ENCODE measurements at places on chromosomes 2 and 18.

DNA sequence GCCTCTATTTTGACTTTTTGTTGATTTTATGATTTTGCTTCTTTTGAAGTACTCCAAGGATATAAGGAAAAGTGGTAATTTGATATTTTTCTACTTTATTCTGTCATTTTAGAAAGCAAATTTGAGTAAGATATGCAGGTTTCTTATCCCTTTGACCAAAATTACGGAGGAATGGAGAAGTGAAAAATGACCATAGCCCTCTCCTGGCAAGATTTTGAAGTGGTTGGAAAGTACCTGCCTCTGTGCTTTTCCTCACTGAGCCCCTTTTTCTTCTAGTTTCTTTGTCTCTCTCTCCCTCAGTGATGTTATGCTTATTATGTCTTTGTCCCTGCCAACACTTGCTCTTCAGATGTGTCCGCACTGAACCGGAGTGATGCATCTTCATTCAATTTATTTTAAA is 898.1 kb downstream of the EPHA4 start:
- no peak overlapping the region for H3K27ac ChIP-seq
- H3K4me3 ChIP-seq, result no peak overlapping the region
- no peaks in the 10 kb centered on the region for H3K4me1 ChIP-seq

DNA sequence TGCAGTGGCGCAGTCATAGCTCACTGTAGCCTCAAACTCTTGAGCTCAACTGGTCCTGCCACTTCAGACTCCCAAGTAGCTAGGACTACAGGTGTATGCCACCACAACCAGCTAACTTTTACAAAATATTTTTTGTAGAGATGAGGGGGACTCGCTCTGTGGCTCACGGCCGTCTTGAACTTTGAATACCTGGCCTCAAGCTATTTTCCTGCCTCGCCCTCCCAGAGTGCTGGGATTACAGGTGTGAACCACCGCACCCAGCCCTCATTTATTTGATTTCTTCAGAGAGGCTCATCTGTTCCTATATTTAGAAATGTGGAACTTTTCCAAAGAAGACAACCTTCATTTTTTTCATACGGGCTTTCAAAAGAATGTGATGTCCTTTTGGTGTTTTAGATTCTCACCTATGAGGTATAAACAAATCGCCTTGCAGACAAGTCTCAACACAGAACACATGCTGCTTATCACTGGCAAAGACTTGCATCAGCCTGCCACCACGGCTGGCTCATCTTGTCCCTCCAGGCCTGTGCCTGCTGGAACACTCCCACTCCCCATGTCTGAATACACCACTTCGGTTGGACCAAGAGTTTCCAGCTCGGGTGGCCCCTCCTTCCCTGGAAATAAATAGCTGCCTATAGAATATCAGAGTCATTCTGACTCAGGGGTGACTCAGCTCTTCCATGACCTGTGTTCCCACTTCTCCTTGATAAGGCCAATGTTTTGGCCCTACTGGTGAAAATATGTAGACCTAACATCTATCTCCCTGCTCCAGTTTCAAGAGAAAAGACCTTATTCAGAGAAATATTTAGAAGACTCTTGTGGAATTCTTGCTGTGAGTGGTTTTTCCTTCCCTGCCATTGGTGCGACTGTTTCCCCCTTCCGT is 202.6 kb downstream of the TGIF1 start:
- H3K36me3 ChIP-seq, result no peaks in the 10 kb centered on the region
- no peak overlapping the region for H3K4me3 ChIP-seq
- no peaks in the 10 kb centered on the region for H3K27me3 ChIP-seq
- H3K4me1 ChIP-seq, result no peaks in the 10 kb centered on the region
- no peak overlapping the region for H3K27ac ChIP-seq

DNA sequence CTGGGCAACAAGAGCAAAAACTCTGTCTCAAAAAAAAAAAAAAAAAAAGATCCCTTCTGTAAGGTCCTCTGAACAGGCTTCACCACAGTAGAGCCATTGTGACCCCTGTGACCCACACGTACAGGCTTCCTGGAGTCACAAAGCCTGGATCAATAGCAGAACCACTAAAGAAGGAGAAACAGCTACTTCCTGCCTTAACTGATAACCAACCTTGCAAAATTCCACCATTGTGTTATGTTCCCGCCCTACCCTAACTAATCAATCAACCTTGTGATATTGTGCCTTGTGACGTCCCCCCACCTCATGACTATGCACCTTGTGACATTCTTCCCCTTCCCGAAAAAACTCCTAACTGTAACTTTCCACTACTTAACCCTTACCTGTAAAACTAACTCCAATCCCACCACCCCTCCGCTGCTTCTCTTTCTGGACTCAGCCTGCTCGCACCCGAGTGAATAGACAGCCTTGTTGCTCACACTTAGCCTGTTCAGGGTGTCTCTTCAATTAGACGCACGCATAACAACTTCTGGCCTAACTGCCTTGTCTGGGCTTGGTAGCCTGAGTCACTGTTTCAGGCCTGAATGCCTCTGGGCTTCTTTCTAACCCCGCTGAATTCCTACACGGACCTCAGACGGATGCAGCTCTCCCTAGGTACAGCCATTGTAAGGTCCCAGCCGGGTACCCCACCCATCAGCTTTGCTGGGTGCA is 13.9 kb downstream of the SCYGR8 start:
- no peak overlapping the region for H3K4me3 ChIP-seq
- no peaks in the 10 kb centered on the region for H3K36me3 ChIP-seq
- no peaks in the 10 kb centered on the region for H3K27me3 ChIP-seq
- no peak for DNase-seq

DNA sequence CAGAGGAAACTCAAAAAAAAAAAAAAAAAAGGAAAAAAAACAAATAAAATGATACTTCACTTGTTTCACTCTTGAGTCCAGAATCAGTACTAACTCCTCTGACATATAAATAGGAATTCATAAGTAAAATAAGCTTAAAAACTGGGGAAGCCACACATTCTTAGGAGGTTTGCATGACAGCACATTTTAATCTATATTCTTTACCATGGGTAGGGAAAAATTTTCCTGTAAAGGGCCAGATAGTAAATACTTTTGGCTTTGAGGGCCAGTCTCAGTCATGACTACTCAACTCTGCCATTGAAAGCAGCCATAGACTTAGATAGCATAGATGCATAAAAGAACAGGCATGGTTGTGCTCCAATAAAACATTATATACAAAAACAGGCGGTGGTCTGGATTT is 145.2 kb downstream of the BCL11A start:
- H3K27me3 ChIP-seq, result no peaks in the 10 kb centered on the region
- H3K4me3 ChIP-seq, result no peak overlapping the region
- no peaks in the 10 kb centered on the region for H3K4me1 ChIP-seq

DNA sequence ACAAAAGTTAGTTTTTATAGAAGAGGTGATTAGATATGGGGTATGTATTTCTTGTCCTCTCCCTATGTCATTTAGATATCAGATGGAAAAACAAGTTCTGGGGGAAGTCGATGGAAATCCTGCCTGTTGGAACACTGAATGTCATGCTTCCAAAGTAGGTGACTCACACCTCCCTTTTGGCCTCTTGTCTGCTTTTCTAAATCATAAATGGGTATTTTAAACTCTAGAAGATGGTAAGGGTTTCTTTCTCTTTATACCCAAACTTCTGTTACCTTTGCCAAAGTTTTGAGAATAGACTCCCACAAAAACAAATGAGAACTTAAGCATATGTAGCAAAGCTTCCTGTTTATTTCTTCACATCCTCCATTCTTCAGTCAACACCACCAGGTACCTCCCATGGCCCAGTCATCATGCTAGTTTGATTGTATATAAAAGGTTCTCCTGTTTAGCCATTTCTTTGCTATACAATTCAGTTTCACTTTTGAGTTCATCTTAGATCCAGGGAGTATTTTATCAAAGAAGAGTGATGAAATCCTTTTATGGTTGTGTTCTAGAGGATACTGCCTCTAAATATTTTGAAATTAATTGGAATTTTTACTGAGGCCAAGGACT is 63.9 kb downstream of the PRKRA start:
- H3K27ac ChIP-seq, result no peak overlapping the region
- H3K4me3 ChIP-seq, result no peak overlapping the region
- no peaks in the 10 kb centered on the region for H3K36me3 ChIP-seq
- H3K27me3 ChIP-seq, result no peaks in the 10 kb centered on the region
